ENCODE measurements at places on chromosomes 2 and 18.

DNA sequence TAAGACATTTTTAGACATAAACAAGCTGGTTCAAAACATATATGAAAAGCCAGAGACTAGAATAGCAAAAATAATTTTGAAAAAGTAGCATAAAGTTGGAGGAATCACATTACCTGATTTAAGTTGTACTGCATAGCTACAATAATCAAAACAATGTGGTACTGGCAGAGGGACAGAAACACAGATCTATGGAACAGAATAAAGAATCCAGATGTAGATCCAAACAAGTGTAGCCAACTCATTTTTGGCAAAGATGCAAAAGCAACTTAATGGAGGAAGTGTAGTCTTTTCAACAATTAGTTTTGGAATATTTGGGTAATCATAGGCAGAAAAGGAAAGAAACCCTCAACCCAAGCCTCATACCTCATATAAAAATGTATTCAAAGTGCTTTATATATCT is 278.7 kb upstream of the ZNF521 start:
- DNase-seq = no peak

DNA sequence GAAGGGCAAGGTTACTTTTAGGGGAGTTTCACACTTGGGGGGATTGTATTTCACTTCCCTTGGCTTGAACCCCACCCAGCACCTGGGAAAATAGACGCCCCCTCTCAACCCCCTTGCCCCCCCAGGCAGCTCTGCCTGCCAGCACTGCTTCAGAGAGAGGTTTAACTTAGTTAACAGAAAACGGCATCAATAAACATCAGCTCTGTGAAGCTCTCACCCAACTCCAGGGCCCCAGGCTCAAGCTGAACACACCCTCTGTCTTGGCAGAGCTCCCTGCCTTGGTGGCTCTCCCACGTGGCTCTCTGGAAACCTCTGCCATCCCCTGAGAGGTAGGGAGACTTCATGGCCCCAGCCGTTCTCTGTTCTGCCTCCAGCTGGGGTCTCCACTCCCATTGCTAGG is 244.1 kb downstream of the ACKR3 start:
- DNase-seq = no peak

- DNase-seq = peak; percentile 72
Measured at GRCh38 chr2:69893684-69894551, at the start of gene SNRNP27. TSS of gene SNRNP27 (plus strand) at chr2:69893956. CDS start at chr2:69893985, 29 bp downstream.

DNA sequence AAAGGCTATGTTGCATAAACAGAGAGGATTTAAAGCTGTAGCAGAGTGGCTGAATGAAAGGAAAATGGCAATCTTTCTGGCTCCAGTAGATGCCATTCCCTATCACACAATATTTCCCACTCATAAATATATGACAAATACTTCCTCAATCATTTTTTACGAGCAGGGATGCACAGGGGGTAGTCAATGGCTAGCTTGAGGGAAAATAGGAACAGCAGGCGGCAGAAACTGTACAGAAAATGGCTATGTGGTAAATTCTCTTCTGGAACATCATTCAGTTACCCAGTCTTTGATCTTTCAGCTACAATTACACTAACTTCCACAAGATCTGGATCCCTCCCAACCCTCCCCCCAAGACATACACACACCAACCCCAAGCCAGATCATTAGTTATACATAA is 127.2 kb downstream of the OLA1 start:
- no peak for DNase-seq

DNA sequence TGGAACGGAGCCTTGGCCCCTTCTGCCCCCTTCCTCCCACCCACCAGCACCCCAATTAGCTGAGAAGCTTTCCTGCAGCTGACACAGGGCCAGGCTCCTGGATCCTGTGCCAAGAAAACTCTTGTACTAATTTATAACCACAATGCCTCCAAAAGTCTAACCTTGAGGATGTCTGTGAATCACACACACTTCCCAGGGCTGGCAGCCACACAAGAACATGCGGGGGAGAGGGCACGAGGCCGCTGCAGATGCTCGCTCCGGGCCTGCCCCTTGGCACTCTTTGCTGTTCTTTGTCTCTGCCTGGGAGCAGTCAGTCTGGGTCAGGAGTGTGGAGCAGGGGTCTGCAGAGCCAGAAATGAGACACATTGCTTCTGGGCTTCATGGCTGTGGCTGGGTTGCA is 62.7 kb upstream of the KIF5C start:
- DNase-seq = no peak

DNA sequence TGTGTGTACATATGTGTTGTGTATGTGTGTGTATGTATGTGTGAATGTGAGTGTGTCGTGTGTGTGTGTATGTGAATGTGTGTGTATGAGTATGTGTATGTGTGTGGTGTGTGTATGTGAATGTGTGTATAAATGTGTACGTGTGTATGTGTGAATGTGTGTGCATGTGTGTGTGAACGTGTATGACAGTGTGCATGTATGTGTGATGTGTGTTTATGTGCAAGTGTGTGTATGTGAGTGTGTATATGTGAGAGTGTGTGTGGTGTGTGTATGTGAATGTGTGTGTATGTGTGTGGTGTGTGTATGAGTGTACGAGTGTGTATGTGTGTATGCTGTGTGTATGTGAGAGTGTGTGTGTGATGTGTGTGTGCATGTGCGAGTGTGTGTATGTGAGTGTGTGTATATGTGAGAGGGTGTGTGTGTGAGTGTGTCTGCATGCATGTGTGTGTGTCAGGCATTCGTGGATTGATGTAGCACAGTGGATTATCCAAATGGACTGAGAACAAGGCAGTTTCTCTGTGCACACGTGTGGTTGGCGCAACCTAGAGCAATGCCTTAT is 127.2 kb downstream of the SH3BP4 start:
- no peak for DNase-seq

DNA sequence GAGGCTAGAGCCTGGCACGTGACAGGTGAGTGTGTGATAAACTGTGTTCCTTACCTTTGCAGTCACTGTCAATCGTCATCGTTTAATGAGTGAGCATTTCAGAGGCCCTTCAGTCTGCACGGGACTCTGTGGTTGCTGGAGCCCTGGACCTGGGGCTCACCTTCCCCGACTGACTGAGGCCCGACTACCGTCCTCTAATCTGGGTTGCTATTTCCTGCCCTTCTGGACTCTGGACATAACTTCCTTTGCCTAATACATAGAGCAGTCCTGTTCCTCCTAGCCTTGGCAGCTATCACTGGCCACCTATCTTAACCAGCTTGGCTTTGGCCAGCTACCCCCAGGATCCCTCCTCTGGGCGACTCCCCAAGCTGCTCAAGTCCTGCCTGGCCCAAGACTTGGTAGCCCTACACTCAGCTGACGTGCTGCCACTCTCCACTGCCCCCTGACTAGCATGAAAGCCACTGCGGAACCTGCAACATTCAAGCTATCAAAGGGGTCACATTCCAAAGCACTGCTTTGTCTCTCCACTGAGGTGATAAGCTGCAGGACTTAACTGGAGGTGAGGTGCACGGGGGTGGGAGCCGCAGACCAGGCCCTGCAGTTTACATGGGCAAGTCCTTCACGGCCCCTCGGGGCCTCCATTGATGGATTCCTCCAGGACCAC is 11.1 kb upstream of the RAB17 start:
- DNase-seq = no peak

GRCh38 chr2:105582952-105583660 is 161.6 kb upstream of the NCK2 start:
- DNase-seq = no peak

GRCh38 chr18:22796113-22796512 is 137.0 kb upstream of the RBBP8 start:
- DNase-seq = no peak

- DNase-seq = no peak
Measured at GRCh38 chr2:159946326-159946999, 116.0 kb downstream of the PLA2R1 start.

DNA sequence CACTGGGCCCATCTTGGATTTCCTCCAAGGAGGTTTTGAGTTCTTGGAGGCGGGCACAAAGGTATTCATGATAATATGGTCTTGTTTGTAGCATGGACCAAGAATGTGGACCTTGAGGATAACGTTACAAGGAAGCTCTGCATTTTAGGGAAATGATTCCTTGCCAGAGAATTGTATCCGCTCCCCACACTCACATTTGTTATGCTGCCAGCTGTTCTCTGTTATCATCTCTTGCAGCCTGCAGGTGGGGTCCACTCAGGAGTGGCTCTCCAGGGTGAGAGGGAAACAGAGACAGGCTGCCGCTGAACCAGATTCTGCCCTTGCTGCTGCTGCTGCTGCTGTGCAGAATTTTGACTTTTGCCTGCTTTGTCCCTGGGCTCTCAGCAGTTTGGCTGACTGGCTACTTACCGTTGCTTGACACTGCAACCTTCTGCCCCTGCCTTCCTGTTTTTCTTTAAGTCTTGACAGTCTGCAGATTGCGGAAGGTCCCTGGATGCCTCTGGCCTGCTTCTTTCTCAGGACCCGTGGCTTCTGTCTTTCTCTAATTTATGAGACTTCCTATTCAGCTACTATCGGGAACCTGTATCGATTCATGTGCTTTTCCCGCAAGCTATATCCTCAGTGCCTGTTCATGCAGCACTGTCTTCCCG is 122.3 kb upstream of the DOCK10 start:
- no peak for DNase-seq

GRCh38 chr18:6796511-6796910 is 67.0 kb downstream of the ARHGAP28 start:
- DNase-seq = no peak

GRCh38 chr18:2240311-2240705 is 331.0 kb downstream of the METTL4 start:
- no peak for DNase-seq

GRCh38 chr2:212926940-212927339 is 224.5 kb downstream of the IKZF2 start:
- DNase-seq = no peak

GRCh38 chr18:4672162-4672561 is 217.1 kb upstream of the DLGAP1 start:
- DNase-seq = no peak

DNA sequence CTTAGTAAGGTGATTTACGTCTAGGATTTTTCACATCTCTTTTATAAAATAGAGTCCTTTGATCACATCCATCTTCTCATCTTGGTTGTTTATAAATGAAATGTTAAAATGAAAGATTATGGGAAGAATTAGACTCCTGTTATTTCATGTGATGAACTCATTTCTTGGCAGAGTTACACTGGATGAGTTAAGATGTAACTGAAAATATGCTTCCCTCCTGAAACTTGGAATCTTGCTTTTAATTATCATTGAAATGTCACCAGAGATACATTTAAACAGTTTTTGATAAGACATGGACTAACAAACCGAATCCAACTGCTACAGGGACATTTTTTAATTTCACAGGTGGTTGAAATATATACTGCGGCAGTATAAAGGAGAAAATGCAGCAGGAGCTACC is 274.0 kb downstream of the DLGAP1 start:
- no peak for DNase-seq

DNA sequence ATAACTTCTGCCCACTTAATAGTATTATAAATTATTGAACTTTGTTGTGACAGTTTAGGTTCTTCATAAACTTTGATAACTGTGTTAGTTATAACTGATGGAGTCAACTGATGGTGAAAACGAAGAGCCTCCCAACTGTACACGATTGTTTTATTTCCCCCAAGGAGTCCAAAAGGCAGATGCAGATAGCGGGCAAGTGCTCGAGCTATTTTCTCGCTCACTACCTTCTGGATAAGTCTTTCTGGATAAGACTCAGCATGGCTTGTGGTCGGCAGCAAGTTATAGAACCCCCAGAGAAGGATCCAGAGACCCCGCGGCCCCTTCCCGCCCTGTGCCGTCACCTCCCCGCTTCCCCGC is 517 bp downstream of the GCFC2 start:
- no peak for DNase-seq

DNA sequence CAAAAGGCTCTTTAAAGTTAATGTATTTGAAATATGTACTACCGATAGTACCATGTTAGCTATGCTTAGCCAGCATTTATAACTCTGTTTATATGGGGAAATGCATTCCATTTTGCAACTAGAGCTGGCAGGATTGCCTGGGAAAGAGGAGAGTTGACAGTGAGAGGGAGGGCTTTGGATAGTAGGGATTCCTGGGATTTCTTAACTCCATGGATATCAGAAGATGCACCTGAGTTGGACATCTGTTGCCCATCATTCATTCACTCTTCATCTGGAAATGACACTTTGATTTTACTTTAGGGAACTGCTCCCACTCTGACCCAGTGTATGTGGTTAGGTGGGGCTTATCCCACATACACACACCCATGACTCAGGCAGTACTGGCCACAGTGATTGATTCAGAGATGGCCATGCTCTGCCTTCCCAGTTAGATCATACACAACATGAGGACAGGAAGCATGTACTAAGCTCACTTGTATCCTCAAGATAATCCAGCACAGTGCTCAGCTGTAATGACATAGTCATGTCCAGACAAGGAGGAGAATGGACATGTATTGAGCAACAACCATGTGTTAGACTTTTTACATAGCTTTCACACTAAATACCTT is 248.8 kb downstream of the MREG start:
- no peak for DNase-seq

- DNase-seq = no peak
Measured at GRCh38 chr2:55144922-55145820, 86.9 kb downstream of the CLHC1 start.

DNA sequence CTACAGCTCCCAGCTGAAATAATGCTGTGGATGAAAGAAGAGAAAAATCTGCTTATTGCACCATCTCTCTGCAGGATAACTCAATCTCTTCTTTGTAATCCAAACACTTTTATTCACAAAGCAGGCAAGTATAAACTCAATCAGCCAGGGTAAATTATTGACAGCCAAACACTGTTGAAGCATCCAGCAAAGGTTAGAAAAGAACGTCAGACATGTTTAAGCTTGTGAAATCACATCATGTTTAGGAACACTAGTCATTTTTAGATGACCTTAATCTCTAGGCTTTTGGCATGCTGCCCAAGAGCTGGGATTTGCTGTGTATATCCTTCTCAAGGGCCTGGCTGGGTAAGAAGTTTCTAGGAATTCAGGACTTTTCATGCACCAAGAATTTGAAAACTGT is 1148.1 kb upstream of the FANCL start:
- no peak for DNase-seq

GRCh38 chr18:72768681-72769229 is 99.0 kb downstream of the NETO1 start:
- DNase-seq = no peak

- DNase-seq = no peak
Measured at GRCh38 chr18:59672235-59672711, 24.9 kb downstream of the CCBE1 start.

- no peak for DNase-seq
Measured at GRCh38 chr2:220365023-220365422, 737.6 kb downstream of the SLC4A3 start.

GRCh38 chr2:60811491-60812375 is 55.7 kb downstream of the PAPOLG start:
- DNase-seq = no peak

- DNase-seq = no peak
Measured at GRCh38 chr2:119156105-119156890, 2.3 kb downstream of the C1QL2 start.

DNA sequence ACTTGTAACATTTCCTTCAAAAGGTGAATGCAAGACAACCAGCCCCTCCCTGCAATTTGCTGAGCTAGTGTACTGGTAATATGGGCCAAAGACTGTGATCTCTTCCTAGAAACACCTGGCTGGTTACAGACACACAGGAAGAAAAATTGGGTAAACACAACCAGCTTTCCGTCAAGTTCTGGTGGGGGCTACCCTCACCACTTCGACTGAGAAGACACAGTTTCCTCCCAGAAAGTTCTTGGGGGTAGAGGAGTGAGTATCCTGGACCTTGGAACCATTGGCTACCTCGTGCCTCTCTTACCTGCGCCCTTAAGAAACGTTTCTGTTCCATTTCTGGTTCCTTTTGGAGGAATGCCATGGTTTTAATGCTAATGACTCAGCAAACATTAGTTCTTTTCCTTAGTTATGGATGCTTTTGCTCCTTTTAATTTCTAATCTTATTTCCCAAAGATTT is 120.9 kb upstream of the DLX2 start:
- DNase-seq = no peak

GRCh38 chr2:8927510-8928455 is 75.7 kb downstream of the MBOAT2 start:
- no peak for DNase-seq
